ENCODE measurements at places on chromosomes 13 and 19.

DNA sequence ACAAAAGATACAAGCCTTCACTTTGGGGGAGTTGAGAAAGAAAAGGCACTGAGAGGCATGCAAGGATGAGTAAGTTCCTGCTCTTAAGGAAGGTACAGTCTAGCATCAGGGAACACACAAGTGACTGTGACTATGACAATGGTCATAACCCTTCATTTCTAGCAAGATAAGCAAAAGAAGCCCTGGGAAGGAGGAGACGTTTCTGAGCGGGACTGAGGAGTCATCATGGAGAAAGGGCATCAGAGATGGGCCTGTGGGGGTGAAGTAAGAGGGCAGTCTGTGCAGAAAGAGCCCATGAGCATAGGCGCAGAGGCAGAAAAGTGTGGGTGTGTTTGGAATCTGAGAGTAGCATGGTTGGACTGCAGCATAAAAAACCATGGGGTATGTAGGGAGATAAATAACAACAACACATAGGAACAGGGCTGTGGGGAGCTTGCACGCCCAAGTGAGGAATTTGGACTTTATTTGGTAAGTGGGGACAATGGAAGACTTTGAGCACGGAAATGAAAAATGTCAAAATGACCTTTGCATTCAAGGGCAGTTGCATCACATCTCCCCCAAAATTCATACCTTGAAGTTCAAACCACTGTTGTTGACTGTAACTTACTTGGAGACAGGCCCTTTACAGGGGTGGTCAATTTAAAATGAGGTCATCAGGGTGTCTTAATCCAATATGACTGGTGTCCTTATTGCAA, 86.7 kb downstream of the MBNL2 start:
- DNase-seq: no peak

DNA sequence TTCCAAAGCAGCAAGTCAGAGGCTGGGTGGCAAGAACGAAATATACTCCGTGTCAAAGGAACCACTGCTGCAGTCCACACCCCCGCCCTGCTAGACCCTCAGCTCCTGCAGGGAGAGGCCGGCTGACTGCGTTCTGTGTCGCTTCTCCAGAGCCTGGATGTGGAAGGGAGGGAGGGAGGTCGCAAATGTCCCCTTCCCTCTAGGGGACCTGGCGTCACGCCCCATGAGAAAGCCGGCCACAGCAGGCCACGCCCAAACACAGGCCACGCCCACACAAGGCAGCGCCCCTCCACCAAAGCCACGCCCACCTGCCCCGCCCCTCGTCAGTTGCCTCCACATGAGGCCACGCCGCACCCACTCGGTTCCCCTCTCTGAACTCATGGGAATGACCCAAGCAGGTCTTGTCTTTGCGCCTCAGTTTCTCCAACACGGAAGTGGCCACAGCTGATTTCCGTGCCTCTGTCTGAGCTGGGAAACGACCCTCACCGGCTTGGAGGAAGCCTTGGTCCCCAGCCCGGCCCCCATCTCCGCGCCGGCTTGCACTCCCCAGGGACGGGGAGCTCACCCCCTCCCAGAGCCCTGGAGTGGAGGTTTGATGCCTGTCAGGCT, 38.4 kb upstream of the TCF3 start:
- DNase-seq: no peak

DNA sequence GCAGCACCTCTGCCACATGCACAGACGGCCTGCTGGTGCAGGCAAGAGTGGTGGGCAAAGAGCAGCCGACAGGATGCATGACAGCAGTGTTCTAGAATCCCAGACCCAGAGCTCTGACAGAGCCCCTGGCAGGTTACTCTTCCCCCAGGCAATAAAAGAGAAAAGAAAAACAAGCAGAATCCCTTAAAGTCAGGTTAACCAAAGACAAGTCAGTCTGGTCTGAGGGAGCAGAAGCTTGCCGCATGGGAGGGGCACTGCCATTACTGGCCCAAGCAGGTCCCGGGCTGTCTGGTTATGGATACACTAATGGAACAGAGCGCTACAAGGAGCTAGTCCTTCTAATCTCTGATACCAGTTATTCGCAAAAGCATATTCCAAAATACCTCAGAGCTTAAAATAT, 36.1 kb upstream of the DOCK9 start:
- no peak for DNase-seq

- no peak for DNase-seq
Observed at GRCh38 chr13:44007451-44007850, 127.7 kb downstream of the LACC1 start.

DNA sequence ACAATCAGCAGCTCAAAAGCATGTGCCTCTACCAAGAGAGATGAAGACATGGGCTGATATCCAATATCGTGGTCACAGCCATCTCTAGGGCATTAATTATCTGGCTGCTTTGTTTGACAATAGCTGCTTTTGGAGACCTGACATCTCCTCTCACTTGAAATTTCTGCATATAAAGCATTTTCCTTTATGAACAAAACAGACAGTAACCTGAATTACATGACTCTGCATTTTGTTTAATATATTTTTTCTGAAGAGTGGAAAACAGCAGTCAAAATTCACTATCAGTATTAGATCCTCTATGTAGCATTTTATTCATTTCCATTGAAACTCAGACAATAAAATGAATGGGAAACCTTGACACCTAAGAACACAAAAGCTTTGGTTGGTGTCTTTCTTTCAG, 42.4 kb upstream of the ESD start:
- DNase-seq: no peak

DNA sequence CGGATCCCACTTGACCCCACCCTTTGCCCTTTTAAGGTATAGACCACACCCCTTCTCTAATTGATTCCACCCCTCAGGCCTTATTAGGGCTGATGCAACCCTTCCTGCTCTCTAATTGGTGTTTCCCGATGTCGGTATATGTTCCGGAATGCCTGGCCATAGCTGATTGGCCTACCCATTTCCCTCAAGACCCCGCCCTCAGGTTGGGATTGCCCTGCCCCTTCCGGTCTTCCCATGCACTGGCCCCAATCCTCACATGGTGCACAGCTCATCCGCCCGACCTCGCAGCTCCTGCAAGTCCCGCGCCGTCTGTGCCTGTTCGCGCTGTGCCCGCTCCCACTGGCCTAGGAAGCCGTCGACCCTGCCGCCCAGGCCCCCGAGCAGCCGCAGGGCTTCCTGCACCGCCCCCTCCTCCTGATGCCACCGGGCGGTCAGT, 18.1 kb downstream of the TSKS start:
- DNase-seq: no peak

DNA sequence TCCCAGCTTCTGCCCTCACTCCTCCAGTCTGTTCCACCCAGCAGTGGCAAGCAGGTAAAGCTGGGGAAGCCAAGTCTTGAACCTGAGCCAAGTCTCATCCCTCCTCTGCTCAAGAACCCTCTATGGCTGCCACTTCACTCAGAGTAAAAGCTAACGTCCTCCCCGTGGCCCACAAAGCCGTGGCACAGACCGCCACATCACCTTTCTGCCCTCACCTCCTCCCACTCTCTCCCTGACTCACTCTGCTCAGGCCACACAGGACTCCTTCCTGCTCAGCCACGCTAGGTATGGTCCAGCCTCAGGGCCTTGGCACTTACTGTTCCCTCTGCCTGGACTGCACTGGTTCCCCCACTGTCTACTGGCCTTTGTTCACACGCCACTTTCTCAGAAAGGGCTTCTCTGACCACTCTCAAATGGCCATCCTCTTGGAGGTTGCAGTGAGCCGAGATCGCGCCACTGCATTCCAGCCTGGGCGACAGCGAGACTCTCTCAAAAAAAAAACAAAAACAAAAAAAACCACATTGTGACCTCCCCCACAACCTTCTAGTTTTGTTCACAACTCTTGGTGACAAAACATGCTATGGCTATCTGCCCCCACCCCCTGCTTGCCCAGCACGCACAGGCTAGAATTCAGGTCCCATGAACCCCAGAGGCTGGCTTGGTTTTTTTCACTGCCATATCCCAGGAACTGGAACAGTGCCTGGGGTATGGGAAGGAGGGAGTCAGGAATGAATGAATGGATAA, 15.8 kb downstream of the NDUFB7 start:
- DNase-seq: no peak

GRCh38 chr13:65911546-65912193, 1318.5 kb downstream of the PCDH9 start:
- no peak for DNase-seq

GRCh38 chr19:55283548-55284377, at the start of gene BRSK1:
BRSK1 (plus strand) TSS chr19:55283997; CDS start chr19:55284443, 446 bp downstream.
- peak; percentile 92 for DNase-seq

DNA sequence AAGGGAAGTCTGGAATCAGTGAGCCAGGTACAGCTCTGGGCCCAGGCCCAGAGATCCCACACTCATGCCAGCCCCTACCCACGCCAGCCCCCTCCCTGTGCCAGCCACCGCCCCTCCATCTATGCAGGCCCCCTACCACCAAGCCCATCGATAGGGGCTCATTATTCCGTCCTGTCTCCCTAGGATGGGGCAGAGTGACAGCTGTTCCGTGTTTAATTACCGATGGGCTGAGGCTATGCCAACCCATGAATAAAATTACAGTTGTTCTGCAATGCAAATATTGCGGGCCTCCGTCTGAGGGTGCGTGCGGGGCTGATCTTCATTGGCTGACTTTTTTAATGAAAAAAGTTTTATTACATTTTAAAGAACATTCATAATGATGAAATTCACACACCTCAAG, 35.6 kb upstream of the PEPD start:
- no peak for DNase-seq

DNA sequence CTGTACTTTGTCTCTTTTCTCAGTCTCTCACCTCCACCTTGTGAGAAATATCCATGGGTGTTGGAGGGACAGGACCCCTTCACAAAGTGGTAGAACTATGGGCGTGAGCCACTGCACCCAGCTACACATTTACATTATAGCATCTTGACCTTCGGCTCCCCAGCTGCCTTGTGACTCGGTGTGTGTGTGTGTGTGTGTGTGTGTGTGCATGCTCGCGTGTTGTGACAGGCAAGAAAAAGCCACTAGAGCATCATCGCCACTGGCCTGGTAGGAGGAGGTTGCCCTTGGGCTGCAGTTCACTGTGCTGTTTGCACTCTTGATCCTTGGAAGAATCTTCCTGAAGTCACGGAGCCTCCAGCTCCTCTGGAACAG, 13.7 kb upstream of the ZNF888 start:
- DNase-seq: no peak

GRCh38 chr19:27824108-27824507, 1388.8 kb downstream of the UQCRFS1 start:
- DNase-seq: no peak

DNA sequence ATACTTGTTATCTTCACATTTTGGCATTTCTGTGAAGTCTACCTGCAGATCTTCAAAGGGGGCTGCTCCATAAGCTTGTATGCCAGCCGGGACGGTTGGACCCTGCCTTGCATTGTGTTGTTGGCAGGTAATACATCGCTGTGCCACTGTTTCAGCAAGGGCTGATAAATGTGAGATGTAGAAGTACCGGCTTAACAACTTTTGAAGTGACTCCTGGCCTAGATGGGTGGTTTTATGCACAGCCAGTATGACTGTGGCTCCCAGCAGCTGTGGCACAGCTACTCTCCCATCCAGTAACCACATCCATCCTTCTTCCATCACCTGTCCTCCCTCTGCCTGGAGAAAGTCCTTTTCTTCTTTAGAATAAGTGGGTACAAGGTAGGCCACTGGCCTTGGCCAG, 19.7 kb downstream of the ZNF700 start:
- DNase-seq: no peak

DNA sequence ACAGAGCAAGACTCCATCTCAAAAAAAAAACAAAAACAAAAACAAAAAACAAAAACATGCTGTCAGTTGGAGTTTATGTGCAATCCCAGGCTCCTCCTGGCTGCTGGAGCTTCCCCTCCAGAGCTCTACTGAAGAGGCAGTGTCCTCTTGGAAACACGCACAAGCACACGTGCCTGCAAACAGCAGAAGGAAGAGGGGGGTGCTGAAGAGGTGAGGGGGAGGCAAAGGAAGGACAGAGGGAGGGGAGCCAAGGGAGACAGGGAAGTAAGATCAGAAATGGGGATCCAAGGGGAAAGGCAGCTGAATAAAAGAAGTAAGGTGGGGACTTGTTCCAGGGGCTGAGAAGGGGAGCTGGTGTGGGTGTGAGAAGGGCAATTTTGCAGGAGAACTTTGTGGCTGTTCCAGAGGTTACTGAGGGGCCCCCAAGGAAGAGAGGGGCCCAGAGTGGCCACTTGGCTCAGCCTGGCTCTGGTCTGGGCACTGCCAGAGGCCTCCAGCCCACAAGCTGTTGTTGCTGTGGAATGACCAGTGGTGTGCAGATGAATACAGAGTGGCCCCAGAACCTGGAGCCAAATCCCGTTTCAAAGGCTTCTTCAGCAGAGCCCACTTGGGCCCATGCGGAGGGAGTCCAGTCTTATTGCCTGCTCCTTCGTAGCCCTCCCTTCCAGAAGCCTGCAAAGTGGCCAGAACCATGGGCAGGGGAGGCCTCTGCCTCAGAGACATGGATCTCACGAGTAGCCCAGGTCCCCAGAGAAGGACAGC, 34.4 kb downstream of the LYL1 start:
- DNase-seq: no peak

- DNase-seq: no peak
Observed at GRCh38 chr19:1080360-1081161, 13.6 kb downstream of the ARHGAP45 start.

DNA sequence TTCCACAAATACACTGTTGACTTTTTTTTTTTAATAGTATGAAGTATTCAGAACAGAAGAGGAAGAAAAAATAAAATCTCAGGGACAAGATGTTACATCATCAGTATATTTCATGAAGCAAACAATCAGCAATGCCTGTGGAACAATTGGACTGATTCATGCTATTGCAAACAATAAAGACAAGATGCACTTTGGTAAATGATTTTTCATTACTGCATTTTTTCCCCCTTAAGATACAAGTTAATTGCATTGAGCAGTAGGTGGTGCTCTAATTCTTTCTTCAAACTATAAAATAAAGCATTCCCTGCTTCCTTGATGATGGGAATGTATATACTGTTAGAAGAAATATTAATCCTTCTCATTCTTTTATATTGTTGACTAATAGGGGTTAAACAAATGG, 17.1 kb downstream of the UCHL3 start:
- DNase-seq: no peak

DNA sequence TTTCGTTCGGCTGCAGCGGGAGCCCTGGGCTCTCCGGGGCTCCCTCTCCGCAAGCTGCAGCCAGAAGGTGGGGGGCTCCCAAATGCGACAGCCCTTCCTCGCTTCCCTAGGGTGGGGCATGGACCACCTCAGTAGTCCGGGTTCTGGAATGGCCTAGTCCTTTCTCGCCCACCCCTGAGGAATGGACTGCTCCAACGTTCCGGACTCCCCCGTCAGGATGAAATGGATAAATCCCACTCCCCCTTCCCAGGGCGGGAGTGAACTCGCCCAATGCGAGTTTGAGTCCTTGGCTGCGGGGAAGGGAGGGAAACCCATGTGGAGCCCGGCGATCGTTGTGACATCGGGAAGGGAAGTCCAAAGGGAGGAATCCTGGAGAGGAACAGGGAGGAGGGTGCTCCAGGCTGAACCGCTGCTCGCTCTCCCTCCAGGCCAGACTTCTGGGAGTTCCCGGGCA, 5.5 kb downstream of the HRC start:
- peak; percentile 76 for DNase-seq

- no peak for DNase-seq
Observed at GRCh38 chr13:39038569-39039030, 344 bp downstream of the NHLRC3 start.

GRCh38 chr19:18865973-18866799, 29.8 kb downstream of the CERS1 start:
- DNase-seq: no peak

Data from NCI-H2171 (cell line).